ENCODE measurements at places on chromosomes 13 and 19.
A peak's percentile ranks its signal among the peaks of the same experiment; 100 is the strongest.

- no peak for DNase-seq
Measured at GRCh38 chr13:25882466-25883357, 169.1 kb downstream of the SHISA2 start.

DNA sequence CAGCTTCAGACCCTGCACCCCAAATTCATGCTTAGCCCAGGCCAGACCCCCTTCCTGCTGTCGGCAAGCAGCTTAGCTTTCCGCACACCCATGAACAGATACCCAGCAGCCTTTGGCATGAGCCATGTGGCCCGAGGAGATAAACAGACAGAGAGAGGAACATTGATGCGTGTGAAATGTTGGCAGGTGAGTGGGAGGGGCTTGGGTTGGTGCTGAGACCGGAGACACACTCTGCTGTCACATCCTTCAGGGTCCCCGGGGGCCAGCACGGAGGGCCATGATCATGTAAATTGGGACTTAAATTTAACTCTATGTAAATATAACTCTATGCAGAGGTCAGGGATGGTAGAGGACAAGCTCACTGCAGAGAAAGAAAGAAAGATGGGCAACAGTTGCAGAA, 1.5 kb downstream of the CD22 start:
- no peak for DNase-seq

- no peak for DNase-seq
Measured at GRCh38 chr19:45175515-45176345, 2.3 kb downstream of the TRAPPC6A start.

DNA sequence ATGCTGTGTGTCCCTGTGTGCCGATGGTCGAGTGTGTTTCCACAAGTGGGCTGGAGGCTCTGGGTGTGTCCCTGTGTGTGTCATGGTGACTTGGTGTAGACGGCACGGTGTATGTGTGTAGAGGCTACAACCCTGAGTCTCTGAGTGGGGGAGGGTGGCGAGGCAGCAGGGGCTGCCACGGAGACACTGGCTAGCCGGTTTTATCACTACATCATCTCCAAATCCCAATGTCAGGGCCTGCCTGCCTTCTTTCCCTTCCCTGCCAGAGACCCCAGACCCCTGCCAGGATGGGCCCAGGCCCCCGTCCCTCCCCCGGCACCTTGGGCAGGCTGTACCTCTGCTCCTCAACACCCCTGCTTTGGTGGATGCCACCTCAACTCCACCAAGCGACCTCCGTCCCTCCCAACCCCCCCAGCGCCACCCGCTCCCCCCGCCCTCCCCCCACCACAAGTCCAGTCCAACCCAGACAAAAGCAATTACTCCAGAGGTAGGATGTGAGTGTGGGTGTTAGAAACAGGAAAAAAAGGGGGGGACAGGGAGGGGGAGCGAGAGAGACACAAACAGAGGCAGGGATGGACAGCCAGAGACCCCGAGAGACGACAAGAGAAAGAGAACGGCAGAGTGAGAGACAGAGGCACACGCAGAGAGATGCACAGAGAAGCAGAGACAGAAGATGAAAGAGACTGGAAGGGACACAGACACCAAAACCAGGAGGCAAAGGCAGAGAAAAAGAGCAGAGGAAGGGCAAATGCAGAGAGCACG, 21.6 kb upstream of the POU2F2 start:
- DNase-seq = no peak

DNA sequence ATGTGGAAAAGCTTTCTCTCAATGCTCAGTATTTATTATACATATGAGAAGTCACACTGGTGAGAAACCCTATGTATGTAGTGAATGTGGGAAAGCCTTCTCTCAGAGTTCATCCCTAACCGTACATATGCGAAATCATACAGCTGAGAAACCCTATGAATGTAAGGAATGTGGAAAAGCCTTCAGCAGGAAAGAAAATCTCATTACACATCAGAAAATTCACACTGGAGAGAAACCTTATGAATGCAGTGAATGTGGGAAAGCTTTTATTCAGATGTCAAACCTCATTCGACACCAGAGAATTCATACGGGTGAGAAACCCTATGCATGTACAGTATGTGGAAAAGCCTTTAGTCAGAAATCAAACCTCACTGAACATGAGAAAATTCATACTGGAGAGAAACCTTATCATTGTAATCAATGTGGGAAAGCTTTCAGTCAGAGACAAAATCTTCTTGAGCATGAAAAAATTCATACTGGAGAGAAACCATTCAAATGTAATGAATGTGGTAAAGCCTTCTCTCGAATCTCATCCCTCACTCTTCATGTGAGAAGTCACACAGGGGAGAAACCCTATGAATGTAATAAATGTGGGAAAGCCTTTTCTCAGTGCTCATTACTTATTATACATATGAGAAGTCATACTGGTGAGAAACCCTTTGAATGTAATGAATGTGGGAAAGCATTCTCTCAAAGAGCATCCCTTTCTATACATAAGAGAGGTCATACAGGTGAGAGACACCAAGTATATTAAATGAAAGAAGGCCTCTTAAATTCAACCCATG, 34.4 kb downstream of the ZNF568 start:
- no peak for DNase-seq

DNA sequence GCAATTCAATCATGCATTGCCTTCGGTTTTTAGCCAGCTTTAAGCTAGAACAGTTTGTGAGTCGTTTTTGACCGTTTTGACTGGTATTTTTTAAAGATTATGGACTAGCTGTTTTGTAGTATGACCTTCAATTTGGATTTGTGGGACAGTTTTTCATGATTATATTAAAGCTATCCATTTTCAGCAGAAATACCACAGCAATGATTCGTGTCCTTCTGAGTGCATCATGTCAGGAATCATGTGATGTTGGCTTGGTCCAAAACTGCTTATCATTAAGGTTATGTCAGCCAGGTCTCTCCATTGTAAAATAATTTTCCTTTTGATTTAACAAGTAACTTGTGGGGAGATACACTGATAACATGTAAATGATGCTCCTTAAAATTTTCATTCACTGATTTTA, 229.0 kb downstream of the POSTN start:
- no peak for DNase-seq

GRCh38 chr19:1211494-1212234, 6.1 kb downstream of the STK11 start:
- no peak for DNase-seq

DNA sequence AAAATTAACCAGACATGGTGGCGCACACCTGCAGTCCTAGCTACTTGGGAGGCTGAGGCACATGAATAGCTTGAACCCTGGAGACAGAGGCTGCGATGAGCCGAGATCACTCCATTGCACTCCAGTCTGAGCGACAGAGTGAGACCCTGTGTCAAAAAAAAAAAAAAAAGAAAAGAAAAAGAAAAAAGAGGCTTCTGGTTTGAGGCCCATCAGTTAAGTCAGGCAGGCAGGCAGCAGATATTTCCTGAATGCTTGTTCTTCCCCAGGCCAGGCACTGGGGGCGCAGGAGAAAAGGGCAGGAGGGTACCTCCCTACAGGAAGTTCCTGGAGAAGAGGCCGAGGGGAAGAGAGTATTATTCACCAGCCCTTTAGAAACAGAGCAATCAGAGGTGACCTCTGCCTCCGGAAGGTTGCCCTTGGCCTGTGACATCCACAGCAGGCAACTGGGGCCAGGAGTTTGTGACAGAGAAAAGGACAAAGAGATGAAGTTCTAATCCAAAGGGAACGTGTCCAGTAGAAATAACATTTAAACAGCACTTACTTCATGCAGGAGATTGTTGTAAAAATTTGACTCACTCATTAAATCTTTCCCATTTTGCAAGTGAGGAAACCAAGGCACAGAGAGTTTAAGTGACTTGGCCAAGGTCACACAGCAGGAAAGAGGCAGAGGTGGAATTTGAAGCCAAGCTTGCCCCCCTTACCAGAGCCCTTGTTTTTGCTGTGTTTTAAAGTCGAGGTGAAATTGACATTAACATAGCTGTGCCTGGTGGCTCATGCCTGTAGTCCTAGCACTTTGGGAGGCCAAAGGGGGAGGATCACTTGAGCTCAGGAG, 4.3 kb upstream of the RLN3 start:
- DNase-seq = no peak

GRCh38 chr19:31110336-31110735, 238.9 kb downstream of the TSHZ3 start:
- DNase-seq = no peak

DNA sequence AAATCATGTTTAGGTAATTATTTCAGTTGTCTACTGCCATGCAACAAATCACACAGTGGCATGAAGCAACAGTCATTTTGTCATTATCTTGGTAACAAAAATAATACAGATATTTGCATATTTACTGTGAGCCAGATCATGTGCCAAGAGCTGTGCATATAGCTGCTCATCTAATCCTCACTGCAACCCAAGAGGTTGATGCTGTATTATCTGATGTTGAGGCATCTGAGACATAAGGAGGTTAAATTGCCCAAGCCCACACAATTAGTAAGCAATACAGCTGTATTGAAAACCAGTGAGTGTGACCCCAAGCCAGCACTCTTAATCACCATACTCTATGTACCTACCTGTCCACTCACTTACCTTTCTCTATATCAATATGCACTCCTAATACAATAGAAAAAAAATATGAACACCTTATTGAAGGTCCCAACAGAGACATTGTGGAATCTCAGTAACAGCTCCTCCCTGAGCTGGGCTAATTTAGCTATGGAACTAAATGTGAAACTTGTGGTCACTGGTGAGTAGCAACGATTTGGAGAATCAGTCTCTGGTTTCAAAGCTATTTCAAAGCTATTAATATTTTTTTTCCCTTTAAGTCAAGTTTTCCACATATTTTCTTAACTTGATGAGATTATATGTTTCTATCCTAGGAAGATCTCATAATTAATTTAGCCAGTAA, 185.2 kb downstream of the KLF12 start:
- DNase-seq = no peak

GRCh38 chr19:20039203-20039723, at the start of gene ZNF682:
TSS of gene ZNF682 (minus strand) at chr19:20039505. CDS start at chr19:20039345, 160 bp downstream.
- DNase-seq = peak; percentile 91

GRCh38 chr19:40466219-40466984, 399 bp upstream of the SPTBN4 start:
- DNase-seq = no peak

GRCh38 chr13:94620286-94620896, 18.7 kb downstream of the GPR180 start:
- DNase-seq = no peak

- no peak for DNase-seq
Measured at GRCh38 chr13:46720189-46720588, 76.8 kb downstream of the ESD start.

DNA sequence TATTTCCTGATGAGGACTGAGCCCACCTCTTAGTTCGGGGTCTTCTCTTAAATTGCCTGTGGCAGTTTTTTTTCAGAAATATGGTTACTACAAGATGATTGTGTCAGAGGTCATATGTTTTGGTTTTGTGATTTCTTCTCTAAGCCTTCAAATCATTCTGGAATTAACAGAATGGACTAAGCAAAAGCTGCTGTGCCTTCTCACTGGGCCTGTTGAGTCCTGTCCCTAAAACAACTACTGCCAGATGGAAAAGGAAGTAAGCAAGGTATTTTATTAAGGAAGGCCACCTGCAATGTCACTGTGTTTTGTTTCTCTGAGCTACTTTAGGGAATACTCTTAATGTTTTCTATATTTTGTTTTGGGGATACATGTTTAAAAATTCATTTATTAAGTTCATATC, 470.8 kb downstream of the PCDH20 start:
- no peak for DNase-seq

- no peak for DNase-seq
Measured at GRCh38 chr13:107422421-107422820, 792.9 kb downstream of the LIG4 start.

DNA sequence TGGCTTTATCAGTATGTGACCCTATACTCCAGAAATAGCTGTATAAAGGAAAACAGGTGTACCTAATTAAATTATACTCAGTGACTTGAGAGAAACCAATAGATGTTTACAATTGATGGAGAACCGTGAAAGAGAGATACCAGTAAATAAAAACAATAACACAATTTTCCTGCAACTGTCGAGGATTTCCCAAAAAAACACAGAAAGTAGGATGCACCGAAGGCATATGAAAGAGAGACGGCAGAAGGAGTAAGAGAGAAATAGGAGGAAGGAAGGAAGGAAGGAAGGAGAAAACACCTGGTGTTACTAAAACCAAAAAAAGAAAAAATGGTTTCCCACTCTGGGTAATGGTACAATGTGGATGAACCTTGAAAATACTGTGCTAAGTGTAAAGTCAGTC, 6.8 kb upstream of the ZNF229 start:
- no peak for DNase-seq

GRCh38 chr19:52095172-52096014, at the start of gene ZNF841:
TSS of gene ZNF841 (minus strand) at chr19:52095765. CDS start at chr19:52084801, 10,964 bp downstream.
- DNase-seq = peak; percentile 91

DNA sequence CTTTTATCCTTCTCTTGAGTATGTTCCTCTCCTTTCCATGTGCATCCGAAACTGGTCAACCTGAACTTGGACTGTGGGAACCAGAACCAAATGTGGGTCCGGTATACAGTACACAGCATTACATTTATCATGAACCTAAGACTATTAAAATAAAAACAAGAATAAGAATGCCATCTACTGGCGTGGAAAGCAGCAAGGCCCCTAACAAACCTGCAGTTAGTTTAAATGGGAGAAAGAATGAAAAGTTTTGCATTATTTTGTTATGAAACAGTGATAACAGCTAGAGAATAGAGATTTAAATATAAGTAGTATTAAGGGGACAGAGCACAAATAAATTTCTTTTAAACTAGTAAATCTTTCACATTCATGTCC, 159.5 kb downstream of the RBM26 start:
- DNase-seq = no peak

- DNase-seq = no peak
Measured at GRCh38 chr13:35630551-35631275, 154.2 kb upstream of the MAB21L1 start.

DNA sequence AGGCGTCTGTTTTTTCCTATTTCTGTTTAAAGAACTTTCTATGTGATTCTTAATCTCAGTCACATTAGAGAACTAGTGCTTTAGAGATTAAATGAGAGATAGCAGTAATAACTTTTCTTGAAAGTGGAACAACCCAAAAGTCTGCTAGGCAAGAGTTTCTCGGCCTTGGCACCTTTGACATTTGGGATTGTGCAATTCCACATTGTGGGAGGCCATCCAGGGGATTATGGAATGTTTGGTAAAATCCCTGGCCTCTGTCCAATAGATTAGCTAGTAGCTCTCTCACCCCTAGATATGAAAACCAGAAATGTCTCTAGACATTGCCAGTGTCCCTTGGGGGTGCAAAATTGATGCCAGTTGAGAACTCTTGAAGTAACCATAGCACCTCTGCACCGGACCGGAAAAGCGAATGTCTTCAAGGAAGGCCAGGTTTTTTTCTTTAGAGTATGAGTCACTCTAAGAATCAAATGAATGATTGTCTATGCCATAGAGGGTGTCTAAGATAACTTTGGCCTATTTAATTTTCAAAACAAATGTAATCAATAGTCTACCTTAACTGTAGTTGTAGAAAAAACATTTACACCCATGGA, 45.0 kb upstream of the IL17D start:
- no peak for DNase-seq

GRCh38 chr13:50629966-50630365, 213.5 kb downstream of the DLEU7 start:
- no peak for DNase-seq

- DNase-seq = no peak
Measured at GRCh38 chr19:42683917-42684513, 56.3 kb downstream of the PSG3 start.

- no peak for DNase-seq
Measured at GRCh38 chr13:74975111-74975510, 506.9 kb downstream of the TBC1D4 start.

- DNase-seq = peak; percentile 64
Measured at GRCh38 chr19:47226426-47227351, 4.3 kb downstream of the BBC3 start.

GRCh38 chr13:29589234-29589633, 6.3 kb downstream of the SLC7A1 start:
- DNase-seq = no peak

Measured in occipital lobe (tissue), 3 donors.